AG08395 (cell line): ENCODE measurements at places on chromosomes 4 and X.

DNA sequence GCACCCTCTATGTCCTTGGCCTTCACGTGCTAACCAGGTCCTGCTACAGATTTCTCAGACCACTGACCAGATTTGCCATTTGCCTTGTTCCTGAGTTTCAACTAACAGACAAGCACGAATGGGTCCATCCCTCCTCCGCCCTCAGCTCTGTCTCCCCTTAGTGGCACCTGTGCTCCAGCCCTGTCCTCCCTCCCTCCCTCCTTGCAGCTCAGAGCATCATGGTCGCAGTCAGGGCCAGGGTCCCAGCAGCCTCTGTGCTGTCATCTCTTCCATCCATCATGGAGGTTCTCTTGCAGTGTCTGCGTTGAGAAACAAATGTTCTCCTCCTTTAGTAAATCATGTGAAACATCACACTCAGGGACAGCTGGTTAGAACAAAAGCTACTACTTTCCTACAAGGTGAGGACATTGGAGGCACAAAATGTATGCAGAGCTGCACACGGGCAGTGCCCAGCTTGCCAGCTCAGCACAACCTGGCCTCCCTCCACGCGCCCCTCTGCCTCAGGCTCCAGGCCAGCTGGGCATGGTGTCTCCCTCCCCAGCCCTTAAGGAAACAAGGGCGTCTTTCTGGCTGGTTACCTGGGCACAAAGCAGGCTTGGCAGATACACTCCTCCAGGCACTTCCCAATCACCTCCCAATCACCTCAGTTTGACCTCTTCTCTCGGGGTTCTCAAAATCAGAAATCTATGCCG, 79.5 kb upstream of the ATP6AP2 start:
- no peak for DNase-seq

DNA sequence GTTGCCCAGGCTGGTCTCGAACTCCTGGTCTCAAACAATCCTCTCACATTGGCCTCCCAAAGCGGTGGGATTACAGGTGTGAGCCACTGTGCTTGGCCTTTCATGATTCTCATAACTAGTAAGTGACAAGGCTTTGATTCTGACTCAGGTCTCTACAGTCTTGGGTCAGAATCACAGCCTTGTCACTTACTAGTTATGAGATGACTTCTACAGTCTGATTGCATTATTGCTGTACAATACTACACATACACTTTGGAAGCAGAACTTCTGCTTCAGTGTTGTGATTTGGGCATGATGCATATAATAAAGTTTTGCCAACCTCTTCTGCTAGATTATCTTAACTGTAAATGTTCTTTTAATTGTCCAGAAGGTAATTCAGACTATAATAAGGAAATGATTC, 123.3 kb downstream of the KDM6A start:
- DNase-seq: no peak

- no peak for DNase-seq
Observed at GRCh38 chr4:8695237-8696219, 103.0 kb downstream of the CPZ start.

DNA sequence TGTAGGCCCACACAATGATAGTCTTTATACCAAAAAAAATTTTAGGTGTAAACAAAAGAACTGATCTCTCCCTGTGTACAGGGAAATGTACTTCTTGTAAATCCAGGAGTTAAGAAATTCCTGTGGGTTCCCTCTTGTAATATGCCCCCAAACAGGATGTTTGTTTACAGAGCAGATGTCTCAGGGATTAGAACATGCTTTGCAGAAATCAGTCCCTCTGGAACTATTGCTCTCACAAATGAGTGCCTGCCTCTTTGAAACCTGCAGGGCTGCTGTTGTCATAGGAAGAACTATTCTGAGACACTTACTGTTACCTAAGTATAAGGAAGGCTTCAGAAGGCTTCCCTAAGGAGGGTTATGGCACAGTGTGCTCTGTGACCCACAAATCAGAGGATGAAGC, 35.6 kb downstream of the PAK3 start:
- DNase-seq: no peak

GRCh38 chr4:99852199-99852749, 35.6 kb downstream of the DAPP1 start:
- DNase-seq: no peak
